ENCODE measurements at places on chromosomes 4 and X.
A peak's percentile ranks its signal among the peaks of the same experiment; 100 is the strongest.

DNA sequence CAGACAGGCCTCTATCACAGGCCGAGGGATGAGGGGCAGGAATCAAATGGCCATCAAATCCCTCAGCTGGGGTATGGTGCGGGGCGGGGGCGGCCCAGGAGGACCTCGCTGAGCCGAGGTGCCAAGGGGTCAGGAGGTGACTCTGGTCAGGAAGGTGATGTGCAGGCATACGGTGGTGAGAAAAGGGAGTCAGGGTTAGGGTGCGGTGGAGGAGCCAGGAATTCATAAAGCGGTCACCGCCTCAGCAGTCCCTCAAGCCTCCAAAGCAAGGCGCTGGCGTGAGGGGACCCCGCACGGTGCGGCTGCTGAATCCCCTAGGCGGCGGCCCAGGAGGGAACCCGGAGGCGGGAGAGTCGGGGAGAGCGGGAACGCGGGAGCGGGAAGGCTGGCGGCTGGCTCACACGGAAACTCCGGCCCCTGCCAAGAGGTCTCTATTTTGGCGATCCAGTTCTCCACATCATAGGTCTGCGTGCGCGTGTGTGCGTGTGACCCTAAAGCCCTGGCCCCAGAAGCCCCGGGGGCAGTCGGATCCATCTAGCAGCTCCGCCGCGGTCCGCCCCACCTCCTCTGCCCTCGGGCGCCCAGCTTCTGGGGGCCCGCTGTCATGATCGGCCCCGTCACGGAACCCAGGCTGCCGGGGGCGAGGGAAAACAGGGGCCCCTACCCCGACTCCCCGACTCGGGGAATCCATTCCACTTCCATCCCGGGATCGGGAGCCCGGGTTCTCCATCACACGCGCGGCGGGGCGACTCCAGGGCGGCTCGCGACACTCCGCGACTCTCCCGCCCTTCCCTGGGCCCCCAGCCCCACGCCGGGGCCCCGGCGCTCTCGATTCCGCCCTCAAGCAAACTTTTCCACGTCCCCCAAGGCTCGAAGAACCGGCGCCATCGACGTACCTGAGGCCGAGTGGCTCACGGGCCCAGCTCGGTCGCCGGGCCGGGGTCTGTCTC, 593 bp downstream of the ELF4 start:
- no peak for DNase-seq

DNA sequence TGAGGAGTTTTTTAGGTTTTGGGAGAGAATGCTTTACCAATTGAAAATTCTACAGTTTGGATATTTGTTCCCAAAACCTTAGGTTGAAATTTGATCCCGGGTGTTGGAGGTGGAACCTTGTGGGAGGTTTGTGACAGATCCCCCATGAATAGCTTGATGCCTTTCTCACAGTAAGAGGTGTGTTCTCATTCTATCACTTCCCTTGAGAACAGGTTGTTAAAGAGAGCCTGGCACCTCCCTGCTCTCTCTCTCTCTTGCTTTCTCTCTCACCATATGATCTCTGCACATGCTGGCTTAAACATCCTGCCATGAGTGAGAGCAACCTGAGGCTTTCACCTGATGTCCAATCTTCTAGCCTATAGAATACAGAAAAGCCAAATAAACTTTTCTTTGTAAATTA, 1475.5 kb upstream of the AGA start:
- no peak for DNase-seq

DNA sequence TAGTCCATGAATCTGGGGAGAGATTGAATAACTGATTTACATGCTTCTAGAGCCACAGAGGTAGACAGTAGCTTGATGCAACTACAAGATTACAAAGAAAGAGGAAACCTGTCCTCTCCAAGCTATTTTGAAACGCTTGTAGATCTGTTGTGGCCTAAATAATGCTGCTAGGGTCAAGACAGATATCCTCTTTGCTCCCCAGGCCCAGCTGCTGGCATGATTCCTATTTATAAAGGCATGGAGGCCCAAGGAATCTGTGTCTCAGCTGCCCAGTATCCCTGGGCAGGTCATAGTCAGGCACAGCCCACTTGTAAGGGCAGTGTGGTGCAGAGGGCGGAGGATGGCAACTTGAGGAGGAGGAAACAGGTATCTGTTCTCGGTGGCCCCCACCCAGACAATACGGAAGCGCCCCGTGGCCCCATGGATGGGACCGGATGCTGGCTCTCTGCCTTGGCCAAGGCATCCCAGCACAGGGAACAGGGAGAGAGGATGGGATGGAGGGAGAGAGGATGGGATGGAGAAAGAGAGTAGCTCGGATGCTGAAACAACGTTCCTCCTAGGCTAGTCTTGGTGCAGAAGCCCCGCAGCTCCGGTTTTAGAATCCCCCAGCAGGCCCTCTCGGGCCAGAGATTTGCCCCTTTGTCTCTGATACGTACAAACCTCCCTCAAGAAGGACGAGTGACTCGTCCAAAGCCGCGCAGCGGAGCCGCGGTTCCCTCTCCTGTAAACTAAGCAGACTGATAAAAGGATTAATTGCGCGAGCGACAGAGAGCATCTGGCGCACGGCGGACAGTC, 767 bp upstream of the SMIM20 start:
- peak; percentile 28 for DNase-seq

DNA sequence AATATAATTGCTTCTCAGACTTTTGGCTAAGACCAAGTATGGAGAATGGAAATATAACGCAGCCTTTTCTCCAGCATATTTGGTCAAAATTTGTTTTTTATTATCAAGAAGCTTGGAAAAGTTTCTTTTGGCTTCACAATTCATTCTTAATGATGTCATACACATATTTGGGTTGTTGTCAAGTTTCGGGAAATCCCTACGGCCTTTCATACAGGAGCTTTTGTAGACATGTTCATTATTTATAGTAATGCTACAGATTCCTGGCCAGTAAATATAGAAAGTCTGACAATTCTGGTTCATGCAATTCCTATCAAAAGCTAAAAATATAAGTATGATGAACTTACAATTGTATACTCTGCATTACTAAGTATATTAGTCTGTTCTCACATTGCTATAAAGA, 112.9 kb downstream of the IRF2 start:
- no peak for DNase-seq

- no peak for DNase-seq
Observed at GRCh38 chrX:3529466-3530010, 183.1 kb upstream of the MXRA5 start.

GRCh38 chrX:69161371-69161770, 3.9 kb downstream of the PJA1 start:
- no peak for DNase-seq

DNA sequence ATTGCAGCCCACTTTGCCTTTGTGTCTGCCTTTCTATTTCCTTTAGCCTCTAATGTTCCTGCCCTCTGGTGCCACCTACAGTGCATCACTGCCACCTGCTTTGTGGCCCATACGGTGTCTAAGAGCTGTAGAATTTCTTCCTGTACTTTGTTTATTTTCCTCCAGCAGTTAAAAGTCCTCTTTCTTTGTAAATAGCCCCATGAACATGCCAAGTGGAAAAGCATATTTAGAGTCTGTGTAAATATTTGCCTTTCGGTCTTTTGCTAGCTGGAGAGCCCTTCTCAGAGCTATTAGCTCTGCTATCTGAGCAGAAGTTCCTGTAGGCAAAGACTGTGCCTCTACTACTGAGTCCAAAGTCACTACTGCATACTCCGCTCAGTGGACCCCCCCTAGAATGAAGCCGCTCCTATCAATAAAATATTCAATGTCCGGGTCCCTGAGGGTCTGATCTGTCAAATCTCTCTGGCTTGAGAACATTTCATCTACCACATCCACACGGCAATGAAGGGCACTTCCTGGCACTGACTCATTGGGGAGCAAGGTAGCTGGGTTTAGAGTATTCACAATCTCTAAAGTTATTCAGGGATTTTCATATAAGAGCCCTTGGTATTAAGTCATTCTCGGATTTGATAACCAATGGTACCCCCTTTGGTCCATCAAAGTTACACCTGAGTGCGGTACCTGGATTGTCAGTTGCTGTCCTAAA, 36.3 kb downstream of the SULT1E1 start:
- DNase-seq = peak; percentile 68

DNA sequence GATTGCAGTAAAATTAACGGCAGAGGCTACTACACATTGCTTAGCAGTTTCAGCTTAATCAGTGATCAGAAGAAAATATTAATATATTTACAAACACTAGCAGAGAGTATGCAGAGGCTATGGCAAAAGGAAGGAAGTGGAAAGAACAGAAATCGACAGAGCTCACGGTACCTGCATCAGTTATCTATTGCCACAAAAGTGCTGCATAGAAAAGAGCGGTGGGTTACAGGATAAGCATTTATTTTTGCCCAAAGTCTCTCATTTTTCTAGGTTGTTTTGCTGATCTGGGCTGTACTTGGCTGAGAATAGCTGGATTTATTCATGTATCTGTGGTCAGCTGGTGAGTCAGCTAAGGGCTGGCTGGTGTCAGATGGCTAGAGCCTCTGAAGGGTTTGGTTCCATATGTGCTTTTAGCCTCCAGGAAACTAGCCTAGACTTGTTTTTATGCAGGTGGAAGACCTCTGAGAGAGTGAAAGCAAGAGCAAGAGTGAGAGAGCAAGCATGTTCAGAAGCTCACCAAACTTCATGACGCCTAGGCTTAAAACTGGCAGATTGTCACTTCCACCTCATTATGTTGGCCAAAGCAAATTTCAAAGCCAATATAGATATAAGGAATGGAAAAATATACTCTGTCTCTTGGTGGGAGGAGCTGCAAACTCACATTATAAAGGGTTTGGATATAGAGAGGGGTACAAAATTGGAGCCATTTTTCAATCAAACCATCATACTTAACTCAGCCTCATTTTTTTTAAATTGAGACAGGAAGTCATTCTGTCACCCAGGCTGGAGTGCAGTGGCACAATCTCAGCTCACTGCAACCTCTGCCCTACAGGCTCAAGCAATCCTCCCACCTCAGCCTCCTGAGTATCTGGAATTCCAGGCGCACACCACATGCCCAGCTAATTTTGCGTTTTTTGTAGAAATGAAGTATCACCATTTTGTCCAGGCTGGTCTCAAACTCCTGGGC, 153.2 kb upstream of the RPL34 start:
- no peak for DNase-seq

DNA sequence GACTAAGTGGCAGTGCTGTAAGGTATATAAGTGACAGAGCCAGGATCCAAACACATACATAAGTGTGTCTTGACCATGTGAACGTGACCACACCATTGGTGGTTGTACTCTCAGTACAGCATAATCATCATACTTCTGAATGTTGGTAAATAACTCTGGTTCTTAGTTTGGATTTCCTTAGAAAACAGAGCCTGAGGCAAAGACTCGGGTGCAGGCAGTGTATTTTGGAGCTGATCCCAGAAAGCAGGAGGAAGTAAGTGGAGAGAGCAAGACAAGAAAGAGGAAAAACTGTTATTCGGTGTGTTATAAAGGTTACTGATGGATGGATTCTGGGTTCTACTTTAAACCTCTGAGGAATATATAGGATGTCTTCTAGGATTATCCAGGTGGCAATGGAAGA, 127.9 kb downstream of the SLC39A8 start:
- peak; percentile 3 for DNase-seq

GRCh38 chr4:105352826-105353225, 121.0 kb downstream of the PPA2 start:
- no peak for DNase-seq

GRCh38 chrX:57044245-57044644, 48.9 kb upstream of the SPIN3 start:
- no peak for DNase-seq

DNA sequence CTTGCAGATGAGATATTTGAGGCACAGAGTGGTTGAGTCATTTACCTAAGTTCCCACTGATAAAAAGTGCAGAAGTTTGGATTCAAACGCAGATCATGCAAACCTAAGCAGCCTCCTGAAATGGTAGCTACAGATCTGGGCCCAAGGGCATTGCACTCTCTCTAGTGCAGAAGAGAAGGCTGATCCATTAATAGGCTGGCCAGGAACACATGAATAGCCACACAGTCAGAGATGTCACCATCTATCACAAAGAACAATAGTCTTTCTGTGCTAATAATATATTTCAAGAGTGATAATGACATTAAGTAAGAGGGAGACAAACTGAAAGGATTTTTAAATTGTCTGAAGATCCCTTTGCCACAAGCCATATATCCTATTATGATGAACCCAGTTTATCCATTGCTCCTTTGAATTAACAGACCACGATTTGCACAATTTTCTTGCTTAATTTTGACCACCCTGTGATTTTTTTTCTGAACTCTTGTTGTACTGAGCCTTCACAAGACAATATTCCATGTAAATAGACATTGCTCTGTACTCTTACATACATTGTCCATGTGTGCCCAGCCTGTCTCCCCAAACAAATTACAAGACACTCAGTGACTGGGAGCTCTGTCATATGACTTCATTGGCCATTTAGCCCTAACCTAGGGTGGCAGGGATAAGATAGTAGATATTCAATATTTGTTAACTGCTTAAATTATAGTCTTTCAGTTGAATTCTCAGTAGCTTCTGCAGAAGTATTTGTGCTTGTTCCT, 112.4 kb upstream of the RBPJ start:
- no peak for DNase-seq

GRCh38 chr4:79287718-79288117, 38.1 kb downstream of the NAA11 start:
- DNase-seq = no peak

DNA sequence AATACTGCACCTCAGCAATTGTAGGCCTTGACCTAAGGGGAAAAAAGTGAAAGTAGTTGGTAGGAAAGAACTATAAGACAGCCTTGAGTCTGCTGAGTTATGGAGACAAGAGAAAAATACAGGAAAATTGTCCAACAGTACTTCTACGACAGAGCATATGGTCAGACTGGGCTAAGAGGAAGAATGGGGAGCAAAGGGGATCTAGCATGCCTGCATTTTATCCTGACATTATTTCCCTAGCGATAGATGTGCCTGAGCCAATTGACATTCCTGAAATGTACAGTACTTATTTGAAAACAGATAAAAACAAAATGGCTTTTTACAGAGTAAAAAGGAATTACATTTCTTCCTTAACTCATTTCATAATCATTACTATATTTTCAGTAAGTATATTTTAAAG, 22.2 kb downstream of the GUCY1A1 start:
- no peak for DNase-seq

GRCh38 chr4:7289589-7289988, 97.3 kb downstream of the SORCS2 start:
- no peak for DNase-seq

DNA sequence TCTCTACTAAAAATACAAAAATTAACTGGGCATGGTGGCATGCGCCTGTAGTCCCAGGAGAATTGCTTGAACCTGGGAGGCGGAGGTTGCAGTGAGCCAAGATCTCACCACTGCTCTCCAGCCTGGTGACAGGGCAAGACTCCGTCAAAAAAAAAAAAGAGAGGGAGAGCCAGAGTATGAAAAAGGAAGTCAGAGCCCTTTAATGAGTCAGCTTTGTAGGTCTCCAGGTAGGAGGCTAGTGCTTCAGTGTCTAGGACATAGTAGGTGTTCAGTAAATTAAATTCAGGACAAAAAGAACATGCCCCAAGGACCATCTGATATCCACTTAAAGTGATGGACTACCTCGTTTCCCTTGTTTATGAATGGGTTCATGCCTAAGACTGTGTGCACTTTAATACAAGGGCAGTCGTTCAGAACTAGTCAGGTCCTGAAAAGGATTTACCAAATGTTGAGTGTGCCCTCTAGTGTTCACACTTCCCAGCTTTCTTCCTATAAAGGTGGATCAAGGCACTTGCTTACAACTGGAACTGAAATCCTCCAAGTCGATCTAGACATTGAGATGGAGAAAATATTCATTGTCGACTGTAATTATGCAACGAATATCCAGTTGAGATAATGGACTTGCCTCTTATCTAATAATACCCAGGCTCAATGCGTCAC, 29.0 kb downstream of the F9 start:
- no peak for DNase-seq

- DNase-seq = no peak
Observed at GRCh38 chr4:154444958-154445357, 46.6 kb downstream of the DCHS2 start.
